ENCODE measurements at places on chromosomes 5 and 9.
A peak's percentile ranks its signal among the peaks of the same experiment; 100 is the strongest.

GRCh38 chr9:136756134-136756438 is 2.0 kb downstream of the LCN8 start:
- no peak for DNase-seq

DNA sequence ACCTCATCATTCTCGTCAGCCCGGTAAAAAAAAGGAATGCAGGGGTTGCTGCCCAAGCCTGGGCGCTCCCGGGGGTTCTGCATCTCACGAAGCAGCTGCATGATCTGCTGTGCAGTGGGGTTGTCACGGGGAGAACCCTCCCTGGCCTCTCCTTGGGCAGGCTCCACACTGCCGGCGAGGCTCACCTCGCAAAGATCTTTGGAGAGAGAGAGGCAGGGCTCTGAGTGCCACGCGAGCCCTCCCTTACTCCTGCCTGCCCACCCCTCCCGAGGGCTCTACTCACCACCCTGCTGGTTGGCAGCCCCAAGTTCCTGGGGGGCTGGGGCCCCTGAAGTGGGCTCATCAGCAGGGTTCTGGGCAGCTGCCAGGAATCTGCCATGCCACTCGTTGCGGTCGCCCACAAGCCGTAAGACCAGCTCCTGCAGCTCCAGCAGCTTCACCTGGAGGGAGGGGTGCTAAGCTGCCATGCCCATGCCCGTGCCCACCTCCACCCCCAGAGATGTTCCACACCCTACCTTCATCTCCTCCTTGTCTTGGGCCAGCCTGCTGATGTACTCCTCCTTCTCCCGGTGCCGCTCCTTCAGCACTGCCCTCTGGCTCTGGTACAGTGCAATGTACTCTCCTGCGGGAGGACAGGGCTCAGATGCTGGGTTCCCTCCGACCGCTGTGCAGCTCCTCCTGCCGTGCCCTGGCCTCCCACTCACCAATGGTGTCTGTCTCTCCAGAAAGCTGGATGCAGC is 18.6 kb downstream of the GOLGA2 start:
- DNase-seq: no peak

- DNase-seq: no peak
Measured at GRCh38 chr9:130255631-130256134, 9.9 kb upstream of the HMCN2 start.

DNA sequence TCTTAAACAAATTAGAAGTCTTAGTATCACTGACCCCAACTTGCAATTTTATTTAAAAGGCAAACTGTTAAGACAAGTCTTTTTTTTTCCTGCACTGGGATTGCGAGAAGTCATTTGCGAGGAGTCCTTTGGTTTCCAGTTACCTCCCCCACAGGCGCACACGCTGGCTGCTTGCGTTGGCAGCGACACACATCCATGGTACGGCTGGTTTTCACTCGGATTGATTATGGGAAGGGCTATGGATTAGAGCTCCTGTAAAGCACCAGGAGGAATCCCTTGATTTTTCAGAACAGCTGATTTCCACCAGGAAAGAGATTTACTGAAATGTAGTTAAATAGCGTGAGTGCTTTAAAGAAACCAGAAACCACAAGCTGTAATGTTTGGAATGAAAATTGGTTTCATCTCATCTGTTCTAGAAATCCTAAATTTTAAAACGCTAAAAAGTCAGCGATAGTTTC is 737 bp downstream of the SLC1A3 start:
- DNase-seq: no peak

- DNase-seq: no peak
Measured at GRCh38 chr9:127548352-127548881, 63.7 kb upstream of the STXBP1 start.

DNA sequence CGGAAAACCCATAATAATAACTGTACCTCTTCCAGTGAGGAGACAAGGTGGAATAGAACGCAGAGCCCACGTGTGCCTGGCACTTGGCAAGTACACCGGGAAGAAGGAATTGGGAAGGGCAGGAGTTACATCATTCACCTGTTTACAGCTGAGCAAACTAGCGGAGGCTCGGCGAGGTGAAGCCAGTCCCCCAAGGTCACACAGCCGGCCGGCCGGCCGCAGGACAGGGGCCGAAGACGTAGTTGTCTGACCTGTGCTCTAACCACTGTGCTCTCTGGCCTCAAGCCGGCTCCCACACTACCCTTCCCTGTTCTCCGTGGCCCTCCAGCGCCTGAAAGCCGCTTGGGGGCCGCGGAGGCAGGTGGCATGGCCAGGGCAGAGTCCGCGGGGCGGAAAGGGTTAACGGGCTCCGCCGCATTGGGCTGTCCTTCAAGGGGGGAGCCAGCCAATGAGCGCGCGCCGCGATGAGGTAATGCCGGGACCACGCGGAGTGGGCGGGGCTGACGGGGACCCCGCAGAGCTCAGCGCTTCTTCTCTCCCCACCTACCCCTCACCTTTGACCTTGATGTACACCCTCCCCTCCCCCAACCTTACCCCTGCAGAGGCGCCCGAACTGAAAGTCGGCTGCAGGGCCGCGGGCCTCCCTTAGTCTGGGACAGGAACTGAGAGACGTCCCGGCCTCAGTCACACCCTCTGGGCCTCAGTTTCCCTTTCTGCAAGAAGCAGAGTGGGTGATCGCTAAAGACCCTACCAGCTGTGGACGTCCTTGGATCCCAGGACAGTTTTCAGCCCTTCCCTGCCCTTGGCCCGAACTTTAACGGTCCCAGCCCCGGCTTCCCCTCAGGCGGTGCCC is 125.1 kb downstream of the C9orf50 start:
- DNase-seq: peak; percentile 90

GRCh38 chr5:59829386-59829785 is 64.1 kb downstream of the PDE4D start:
- DNase-seq: no peak

- DNase-seq: no peak
Measured at GRCh38 chr5:125874057-125874456, 549.2 kb upstream of the GRAMD2B start.

- no peak for DNase-seq
Measured at GRCh38 chr5:173029499-173029921, 26.6 kb upstream of the CREBRF start.

GRCh38 chr5:76490960-76491359 is 87.9 kb downstream of the IQGAP2 start:
- DNase-seq: no peak

DNA sequence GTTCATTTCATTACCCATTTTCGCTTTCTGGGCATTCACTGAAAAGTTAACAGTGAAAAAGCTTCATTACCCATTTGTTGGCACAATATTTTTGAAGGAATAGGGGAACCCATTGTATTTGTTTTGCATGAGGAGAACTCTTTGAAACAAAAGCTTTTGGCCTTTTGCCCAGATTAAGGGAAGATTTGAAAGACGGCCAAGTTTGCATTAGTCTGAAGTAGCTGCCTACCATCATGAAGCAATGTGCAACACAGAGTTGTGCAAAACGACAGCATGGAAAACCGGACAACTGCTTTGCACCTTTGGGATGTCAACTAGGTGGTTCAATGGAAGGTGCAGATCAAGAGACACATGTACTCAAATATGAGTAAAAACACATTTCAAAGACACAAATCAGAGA is 84.9 kb downstream of the TRPM3 start:
- DNase-seq: peak; percentile 2

DNA sequence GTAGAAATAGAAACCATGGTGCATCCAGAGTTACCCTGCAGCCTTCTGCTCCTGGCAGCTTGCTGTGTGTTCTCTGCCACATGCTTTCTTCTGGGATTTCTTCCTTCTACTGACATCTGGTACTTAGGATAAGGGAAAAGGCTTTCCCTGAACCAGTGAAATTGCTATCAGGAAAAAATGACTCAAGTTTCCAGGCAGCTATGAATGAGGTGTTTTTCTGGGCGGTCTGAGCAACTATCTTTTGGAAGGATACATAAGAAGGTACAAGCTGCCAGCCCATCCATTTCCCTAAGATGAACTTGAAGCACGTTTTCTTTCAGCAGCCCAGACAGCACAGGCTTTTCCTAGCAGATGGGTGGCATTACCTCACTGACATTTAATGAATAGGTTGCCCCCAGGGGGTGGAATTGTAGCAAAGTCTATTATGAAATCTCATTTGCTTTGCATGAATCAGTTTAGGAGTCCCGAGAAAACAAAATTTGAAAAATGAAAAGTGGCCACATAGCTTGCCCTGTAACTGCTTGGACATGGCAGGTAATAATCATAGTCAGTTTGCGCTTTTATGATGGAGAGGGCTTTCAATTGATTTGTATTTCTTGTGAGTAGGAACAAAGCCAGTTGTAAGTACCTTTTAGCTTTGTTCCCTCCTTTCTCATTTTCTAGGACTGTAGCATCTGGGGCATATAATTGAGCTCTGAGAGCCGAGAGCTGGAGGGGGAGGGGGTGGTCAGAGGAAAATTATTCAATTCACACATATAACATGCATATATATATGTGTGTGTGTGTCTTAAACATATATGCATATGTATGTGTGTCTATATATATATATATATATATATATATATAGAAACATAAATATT is 108.5 kb downstream of the C9orf152 start:
- peak; percentile 30 for DNase-seq

DNA sequence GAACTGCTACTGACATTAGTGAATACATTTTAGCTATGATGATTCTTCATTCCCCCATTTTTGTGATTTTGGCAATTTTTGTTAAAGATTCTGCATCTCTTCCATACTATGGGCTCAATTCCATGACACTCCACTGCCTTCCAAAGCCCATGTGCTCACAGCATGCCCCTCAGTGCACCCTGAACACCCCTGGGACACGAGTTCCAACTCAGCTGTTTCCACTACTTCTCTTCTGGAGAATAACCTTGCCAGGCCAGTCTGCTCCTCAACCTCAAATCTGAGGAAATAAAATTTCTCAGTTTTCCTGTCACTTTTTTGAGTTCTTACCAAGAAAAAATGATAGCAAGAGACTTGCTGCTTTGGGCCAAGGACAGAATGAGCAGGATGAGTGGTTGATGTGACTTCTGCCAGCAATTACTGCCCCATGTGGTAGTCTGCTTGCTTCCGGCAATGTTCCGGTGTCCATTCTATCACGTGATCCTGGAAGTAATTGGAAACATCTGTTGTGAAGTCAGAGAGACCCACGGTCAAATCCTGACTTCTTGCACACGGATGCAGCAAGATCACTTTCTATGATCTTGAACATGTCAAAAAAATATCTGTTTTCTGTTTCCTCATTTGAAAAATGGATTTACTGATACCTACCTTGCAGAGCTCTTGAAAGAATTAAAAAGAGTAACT is 58.3 kb downstream of the EGFLAM start:
- no peak for DNase-seq

DNA sequence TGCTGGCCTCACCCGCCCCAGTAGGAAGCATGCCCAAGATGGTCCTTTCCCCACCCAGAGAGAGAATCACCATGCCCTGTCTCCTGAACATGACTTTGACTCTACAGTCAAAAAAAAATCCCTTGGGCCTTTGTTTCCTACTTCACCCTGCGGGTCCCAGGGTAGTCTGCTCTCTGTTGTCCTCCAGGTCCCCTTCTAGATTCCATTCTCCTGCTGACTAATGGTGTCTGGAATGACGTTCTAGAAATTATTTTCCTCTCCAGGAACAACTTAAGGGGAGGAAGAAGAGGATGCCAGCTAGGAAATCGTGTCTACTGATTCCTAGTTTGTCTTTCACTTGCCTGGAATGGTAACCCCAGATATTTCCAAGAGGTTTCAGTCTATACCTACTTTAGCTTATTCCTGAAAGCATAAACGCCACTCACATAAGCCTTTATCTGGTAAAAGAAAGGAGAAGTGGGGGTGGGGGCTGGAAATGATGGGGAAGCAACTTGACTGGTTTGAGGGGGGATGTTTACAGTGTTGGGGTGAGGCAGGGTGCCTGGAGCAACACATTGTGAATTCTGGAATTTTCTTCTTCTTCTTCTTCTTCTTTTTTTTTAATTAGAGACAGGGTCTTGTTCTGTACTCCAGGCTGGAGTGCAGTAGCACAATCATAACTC is 93.9 kb downstream of the SNX18 start:
- no peak for DNase-seq

- no peak for DNase-seq
Measured at GRCh38 chr9:120712539-120713031, 1.7 kb downstream of the MEGF9 start.

- no peak for DNase-seq
Measured at GRCh38 chr9:4148751-4149150, 151.1 kb downstream of the GLIS3 start.

GRCh38 chr5:77844623-77845323 is 68.6 kb upstream of the TBCA start:
- no peak for DNase-seq

Data from occipital lobe (tissue), 3 donors.